Activated CD4-positive, alpha-beta memory T cell treated with anti-CD3 and anti-CD28 coated beads for 36 hours (primary cell): ENCODE measurements at places on chromosomes 16 and 17. TPM values are rescaled to one million over a fixed set of nuclear protein-coding genes. Genes with fewer than 3 reads are reported as not detected.

The PSMD12 gene
- 94.0 TPM for total RNA-seq

The LPO gene
- not detected for total RNA-seq

- no peaks in the 10 kb centered on the region for H3K4me1 ChIP-seq
- H3K4me3 ChIP-seq, result no peak overlapping the region
- H3K36me3 ChIP-seq, result peaks cover 73% of the 10 kb centered on the region
- H3K27me3 ChIP-seq, result no peaks in the 10 kb centered on the region
- no peak overlapping the region for H3K27ac ChIP-seq
- no peak for DNase-seq
These were observed 10.1 kb downstream of the NOB1 start for GRCh38 chr16:69744363-69745231.

DNA sequence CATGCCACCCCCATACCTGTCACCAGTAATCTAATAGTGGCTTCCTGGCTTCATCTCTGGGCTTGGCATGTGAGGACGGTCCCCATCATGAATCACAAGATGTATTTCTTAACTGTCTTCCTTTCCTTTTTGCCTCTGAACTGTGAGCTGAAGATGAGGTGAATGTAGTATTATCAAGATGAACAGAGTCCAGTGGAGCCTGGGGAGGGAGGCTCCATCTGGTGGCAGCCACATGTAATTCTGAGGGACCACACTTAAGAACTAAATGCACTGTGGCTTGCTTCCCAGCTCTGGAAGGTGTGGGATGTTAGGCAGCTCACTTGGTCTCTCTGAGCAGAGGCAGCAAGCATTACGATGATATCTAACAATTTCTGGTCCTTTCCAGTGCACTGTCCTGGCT is 354.9 kb upstream of the ASIC2 start:
- no peaks in the 10 kb centered on the region for H3K4me1 ChIP-seq
- no peak overlapping the region for H3K4me3 ChIP-seq
- no peak for DNase-seq
- peaks cover 17% of the 10 kb centered on the region for H3K27me3 ChIP-seq
- no peaks in the 10 kb centered on the region for H3K36me3 ChIP-seq
- H3K27ac ChIP-seq, result no peak overlapping the region

- peaks cover 22% of the 10 kb centered on the region for H3K4me1 ChIP-seq
- no peak for DNase-seq
These were observed 5.4 kb downstream of the VASN start for GRCh38 chr16:4376893-4377572.

GRCh38 chr17:78892936-78893379 is 10.0 kb downstream of the CEP295NL start:
- peaks cover 3% of the 10 kb centered on the region for H3K27me3 ChIP-seq
- no peak for DNase-seq
- H3K27ac ChIP-seq, result no peak overlapping the region
- H3K4me3 ChIP-seq, result no peak overlapping the region

DNA sequence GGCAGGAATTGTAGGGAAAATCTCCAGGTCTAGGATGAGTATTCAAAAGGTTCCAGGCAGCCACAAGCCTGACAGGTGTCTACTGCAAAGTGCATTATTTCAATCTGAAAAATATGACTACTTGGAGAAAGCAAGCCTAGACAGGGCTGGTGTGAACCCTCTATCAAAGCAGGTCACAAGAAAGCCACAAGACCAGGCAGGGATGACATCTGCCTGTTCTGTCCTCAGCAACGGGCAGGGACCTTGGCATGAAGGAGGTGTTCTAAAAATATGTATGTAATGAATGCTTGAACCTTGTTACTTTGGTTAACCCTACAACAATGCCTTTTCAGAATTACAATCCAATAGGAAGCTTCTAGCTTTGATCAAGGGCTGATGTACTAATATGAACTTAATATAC is 1.2 kb upstream of the COX6A2 start:
- H3K4me1 ChIP-seq, result peaks cover 5% of the 10 kb centered on the region
- H3K4me3 ChIP-seq, result no peak overlapping the region
- H3K36me3 ChIP-seq, result peaks cover 4% of the 10 kb centered on the region

- H3K27me3 ChIP-seq, result peaks cover 17% of the 10 kb centered on the region
- no peaks in the 10 kb centered on the region for H3K4me1 ChIP-seq
- DNase-seq, result no peak
- no peak overlapping the region for H3K27ac ChIP-seq
- H3K36me3 ChIP-seq, result no peaks in the 10 kb centered on the region
These were observed 85.6 kb upstream of the CCL2 start for GRCh38 chr17:34169496-34169895.

GRCh38 chr17:10233161-10233560 is 34.8 kb upstream of the GAS7 start:
- no peak for DNase-seq
- H3K4me1 ChIP-seq, result no peaks in the 10 kb centered on the region
- peaks cover 1% of the 10 kb centered on the region for H3K27me3 ChIP-seq
- H3K36me3 ChIP-seq, result no peaks in the 10 kb centered on the region

DNA sequence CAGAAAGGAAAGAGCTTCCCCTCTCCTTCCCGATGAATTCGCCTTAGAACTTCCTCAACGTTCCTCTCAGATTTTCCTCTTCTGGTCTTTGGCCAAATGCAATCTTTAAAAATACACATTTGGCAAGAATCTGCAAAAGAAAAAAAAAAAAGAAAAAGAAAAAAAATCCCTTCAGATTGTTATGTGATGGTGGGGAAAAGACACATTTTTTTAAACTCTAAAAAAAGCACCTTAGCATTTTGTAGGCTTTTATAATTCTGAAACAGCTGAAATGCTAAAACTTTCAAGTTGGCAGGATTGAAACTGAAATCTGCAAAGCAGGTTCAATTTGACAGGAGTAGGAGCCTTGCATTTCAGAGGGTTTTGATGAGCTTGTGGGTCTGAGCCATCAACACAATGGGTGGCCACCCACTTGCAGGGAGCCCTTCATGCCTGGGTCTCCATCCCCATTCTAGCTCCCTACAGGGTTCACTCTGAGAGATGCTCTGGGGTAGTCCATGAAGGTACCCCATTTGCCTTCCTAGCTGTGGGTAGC is 33.1 kb downstream of the CACNG3 start:
- no peak overlapping the region for H3K27ac ChIP-seq
- H3K27me3 ChIP-seq, result peaks cover 27% of the 10 kb centered on the region
- H3K36me3 ChIP-seq, result no peaks in the 10 kb centered on the region

- peak overlapping the region; percentile 65 for H3K4me3 ChIP-seq
- H3K4me1 ChIP-seq, result peaks cover 74% of the 10 kb centered on the region
- H3K27me3 ChIP-seq, result no peaks in the 10 kb centered on the region
- peak overlapping the region; percentile 87 for H3K27ac ChIP-seq
- H3K36me3 ChIP-seq, result peaks cover 19% of the 10 kb centered on the region
- DNase-seq, result no peak
These were observed 5.1 kb downstream of the GGA2 start for GRCh38 chr16:23505180-23505665.

GRCh38 chr16:19583665-19584300 is 28.3 kb downstream of the VPS35L start:
- no peak overlapping the region for H3K27ac ChIP-seq
- peaks cover 9% of the 10 kb centered on the region for H3K4me1 ChIP-seq
- DNase-seq, result peak; percentile 32
- no peak overlapping the region for H3K4me3 ChIP-seq
- peaks cover 39% of the 10 kb centered on the region for H3K36me3 ChIP-seq
- no peaks in the 10 kb centered on the region for H3K27me3 ChIP-seq

DNA sequence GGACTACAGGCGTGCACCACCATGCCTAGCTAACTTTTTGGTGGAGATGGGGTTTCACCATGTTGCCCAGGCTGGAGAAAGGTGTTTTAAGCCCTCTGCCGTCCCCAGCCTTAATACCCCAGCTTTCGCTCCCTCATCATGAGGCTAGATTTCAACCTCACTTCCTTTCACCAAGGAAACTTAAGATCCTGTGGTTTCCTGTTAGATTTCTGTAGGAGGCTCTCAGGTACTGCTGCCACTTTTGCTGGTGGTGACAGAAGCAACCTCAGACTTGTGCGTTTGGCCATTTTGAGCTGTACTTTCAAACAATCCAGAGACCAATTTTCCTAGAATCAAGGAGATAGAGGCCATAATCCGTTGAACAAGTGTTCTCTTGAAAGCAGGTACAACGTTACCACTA is 36.2 kb downstream of the MPHOSPH6 start:
- H3K4me1 ChIP-seq, result peaks cover 18% of the 10 kb centered on the region
- H3K27ac ChIP-seq, result no peak overlapping the region
- no peaks in the 10 kb centered on the region for H3K27me3 ChIP-seq
- peaks cover 21% of the 10 kb centered on the region for H3K36me3 ChIP-seq

- no peak overlapping the region for H3K4me3 ChIP-seq
- H3K27ac ChIP-seq, result no peak overlapping the region
- DNase-seq, result no peak
- H3K36me3 ChIP-seq, result no peaks in the 10 kb centered on the region
- H3K4me1 ChIP-seq, result peaks cover 17% of the 10 kb centered on the region
- H3K27me3 ChIP-seq, result peaks cover 81% of the 10 kb centered on the region
These were observed 2.1 kb upstream of the CA4 start for GRCh38 chr17:60147553-60148223.
